NCI-H748 treated with DMSO at 0.1 percent for 48 hours (cell line): ENCODE measurements at places on chromosomes 1 and 21.

DNA sequence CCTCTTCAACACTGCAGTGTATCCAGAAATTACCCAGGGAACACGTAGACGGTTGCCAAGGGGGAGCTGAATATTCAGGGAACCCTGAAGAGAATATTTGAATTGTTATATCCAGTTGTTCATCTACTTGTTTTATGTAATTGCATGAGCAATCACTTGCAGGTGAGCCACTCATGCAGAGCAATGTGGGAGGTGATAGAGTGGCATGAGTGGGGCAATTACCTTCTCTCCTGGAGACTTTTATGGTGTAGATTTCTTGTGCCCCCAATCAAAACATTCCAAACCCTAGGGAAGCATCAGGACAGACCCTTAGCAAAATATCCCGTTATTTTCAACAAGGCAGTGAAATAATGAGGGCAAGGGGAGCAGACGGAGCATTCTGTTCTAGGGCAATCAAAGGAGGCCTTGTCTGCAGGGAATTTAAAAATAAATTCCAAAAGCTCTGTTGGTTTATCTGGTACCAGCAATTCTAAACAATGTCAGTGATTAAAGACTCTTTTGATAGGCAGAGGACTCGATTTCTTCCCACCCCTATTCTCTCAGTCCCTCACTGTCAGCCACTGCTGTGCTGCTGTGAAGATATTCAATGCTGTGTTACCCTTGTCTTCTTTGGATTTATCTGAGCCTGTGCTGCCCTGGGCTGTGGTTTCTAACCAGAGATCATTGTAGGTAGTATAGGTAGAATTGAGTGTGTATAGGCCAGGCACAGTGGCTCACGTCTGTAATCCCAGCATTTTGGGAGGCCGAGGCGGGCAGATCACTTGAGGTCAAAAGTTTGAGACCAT lies 180.2 kb upstream of the MAP1LC3C start:
- DNase-seq = peak; percentile 66

DNA sequence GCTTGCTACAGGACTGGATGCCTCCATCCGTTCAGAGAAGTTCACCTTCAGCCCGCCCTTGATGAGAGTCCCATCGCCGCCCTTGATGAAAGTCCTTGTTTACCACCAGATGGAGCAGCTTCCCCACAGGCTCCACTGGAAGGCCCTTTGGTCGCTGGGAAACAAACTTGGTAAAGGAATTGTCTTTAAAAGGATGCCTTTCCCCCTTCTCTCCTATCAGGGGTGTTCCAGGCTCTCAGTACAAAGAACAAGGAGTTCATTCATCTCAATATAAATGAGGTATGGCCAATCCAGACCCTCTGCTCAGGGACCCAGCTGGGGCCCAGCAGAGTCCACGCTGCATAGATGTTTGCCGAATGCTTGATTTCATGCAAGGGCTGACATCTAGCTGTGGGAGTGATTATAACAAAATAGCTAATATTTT lies 50.8 kb downstream of the CAPN9 start:
- DNase-seq = no peak

DNA sequence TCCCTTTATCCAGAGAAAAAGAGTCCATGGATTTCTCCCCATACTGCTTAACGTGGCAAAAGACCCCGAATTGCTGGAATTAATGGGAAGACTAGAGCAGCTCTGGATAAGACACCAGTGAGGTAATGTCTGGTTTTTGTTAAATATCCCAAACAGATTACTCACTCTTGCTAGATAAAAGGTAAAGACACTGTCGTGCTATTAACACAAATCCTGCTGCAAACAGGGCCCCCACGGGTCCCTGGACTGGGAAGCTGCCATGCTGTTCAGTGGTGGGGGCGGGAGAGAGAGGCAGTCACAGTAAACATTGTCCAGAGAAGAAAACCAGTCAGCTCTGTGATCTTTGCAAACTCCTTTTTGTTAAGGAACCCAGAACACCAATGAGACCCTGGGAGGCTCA lies 15.2 kb upstream of the SRP9 start:
- DNase-seq = no peak

- DNase-seq = no peak
Measured at GRCh38 chr1:47232187-47232874, at the start of gene TAL1. Gene TAL1, minus strand, starts transcription at chr1:47232225. Its CDS starts 6,337 bp downstream, at chr1:47225888.

DNA sequence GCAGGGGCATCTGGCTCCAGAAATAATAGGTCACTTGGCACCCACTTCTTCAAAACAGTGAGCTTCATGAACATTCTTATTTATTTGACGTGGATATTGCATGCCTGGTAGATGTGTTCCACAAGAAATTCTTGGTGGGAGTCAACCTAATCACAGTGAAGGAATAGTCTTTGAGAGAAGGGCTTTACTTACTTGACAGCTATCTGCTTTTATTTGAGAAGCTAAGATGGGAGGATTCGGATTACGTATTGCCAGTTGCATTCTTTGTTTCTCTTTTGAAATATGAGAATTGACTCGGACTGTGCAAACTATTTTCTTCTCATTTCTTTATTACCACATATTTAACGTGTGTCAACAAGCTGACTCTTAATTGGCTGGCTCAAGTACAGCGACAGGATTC lies 117.2 kb downstream of the FASLG start:
- no peak for DNase-seq

GRCh38 chr1:15329104-15329820 lies 80.4 kb upstream of the EFHD2 start:
- no peak for DNase-seq
